ENCODE measurements at places on chromosomes 7 and 10. TPM values are rescaled to one million over a fixed set of nuclear protein-coding genes. Genes with fewer than 3 reads are reported as not detected.

The CALCR gene
- polyA plus RNA-seq: 1.1 TPM

The EPHB4 gene
- polyA plus RNA-seq: 77.9 TPM

The CLDN3 gene
- polyA plus RNA-seq: 27.7 TPM

The CALY gene
- polyA plus RNA-seq: not detected

The TMEM139 gene
- polyA plus RNA-seq: 64.3 TPM

The CPN1 gene
- 3.1 TPM for polyA plus RNA-seq

The TBXAS1 gene
- 25.6 TPM for polyA plus RNA-seq

The CRYGN gene
- polyA plus RNA-seq: 2.1 TPM

The ZNF239 gene
- 13.6 TPM for polyA plus RNA-seq

The NUPR2 gene
- 1.6 TPM for polyA plus RNA-seq

The ANKRD1 gene
- 0.89 TPM for polyA plus RNA-seq

The ST8SIA6 gene
- 1.3 TPM for polyA plus RNA-seq

- DNase-seq: no peak
Measured at GRCh38 chr10:104332243-104333031, 5.8 kb downstream of the ITPRIP start.

DNA sequence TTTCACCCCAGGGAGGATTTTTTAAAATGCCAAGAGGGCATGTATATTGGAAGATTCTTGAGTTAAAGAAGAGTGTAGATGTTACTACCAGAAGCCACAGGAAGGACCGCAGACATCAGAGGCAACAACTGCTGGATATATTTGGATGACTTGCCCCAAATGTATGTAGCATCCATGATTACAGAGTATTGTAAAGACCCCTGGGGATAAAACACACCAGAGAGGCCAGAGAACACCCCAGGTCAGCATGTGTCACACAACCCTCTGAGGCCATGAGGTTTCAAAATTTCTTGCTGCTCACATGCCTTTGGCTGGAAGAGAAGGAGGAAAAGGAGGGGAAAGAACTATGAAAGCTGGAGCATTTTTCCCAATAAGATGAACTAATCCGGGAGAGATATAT lies 108.0 kb upstream of the LSM8 start:
- DNase-seq: no peak

- no peak for DNase-seq
Measured at GRCh38 chr7:24980534-24981170, 674 bp upstream of the OSBPL3 start.

DNA sequence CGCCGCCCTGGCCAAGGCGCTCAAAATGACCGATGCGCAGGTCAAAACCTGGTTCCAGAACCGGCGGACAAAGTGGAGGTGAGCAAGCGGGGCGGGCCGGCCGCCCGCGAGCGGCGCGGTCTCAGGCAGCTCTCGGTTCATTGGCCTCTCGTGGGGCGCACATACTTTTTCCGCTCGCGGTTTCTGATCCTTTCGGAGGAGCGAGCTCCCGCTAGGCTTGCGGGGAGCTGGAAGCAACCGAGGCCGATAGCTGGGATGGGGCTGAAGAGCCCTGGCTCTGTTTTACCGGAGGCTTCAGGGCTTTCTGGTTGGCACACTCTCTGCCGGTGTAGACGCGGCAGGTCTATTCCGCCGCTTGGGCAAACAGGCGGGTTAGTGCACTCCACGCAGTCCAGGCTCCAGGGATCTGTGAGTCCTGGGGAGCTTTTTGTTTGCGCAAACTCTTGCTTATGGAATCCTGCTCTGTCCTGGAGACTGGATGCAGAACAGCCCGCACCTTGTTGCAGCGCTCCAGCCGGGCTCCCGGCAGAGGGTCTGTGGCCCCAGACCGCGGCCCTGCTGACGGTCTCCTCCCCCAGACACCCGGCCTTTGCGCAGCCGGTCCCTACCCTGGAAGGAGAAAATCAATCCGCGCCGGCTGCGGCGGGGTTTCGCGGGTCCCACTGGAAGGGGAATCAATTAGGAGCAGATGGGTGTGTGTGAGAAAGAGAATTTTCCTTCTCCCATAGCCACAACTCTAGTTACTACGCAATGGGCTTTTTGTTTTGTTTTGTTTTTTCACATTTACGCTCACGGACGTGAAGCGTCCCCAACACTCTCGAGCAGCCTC lies 3.4 kb downstream of the TLX1 start:
- no peak for DNase-seq

- no peak for DNase-seq
Measured at GRCh38 chr7:130433301-130433700, 7.5 kb downstream of the CEP41 start.

DNA sequence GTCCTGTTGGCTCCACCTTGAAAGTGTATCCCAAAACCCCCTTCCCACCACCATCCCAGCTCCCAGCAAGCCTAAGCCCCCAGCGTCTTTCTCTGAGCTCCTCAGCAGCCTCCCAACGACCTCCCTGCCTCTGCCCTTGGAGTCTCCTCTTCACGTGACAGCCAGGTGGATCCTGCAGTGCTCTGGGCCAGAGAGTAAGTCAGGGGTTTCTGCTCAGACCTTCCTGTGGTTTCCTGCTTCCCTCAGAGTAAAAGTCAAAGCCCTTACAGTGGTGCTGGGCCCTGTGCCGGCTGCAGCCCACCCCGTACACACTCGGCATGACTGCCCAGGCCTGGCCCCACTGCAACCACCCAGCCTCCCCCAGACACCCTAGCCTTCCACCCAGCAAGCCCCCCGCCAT lies 51.9 kb downstream of the OAT start:
- DNase-seq: no peak

DNA sequence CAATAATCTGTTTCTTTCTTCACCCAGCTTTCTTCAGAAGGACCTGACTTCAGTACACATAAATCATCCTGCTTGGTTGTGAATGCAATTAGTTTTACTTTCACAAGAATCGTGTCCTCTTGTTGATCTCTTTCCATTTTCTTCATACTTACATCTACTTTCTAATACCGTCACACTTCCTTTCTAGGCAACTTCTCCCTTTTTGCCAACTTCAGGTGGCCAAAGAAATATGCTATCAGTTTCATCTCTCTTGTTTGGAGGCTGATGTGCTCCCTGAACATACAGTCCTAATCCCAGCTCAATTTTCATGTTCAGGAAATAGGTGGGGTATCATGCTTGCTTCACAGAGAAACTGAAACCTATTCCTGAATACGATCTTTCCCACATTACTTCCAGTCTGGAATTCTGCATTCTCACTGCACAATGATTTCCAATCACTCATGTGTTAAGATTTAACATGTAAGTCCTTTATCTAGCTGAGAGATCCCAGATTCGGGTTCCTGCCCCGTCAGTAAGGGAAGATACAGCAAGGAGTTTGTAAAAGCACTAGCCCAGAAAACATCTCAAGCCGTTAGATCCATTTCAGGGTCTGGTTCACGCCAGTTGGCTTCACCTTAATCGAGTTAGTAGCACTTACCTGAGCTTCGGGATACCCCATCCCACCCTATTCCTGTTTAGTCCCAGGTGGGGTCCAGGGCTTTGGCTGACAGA lies 994 bp downstream of the SLC25A28 start:
- DNase-seq: no peak

DNA sequence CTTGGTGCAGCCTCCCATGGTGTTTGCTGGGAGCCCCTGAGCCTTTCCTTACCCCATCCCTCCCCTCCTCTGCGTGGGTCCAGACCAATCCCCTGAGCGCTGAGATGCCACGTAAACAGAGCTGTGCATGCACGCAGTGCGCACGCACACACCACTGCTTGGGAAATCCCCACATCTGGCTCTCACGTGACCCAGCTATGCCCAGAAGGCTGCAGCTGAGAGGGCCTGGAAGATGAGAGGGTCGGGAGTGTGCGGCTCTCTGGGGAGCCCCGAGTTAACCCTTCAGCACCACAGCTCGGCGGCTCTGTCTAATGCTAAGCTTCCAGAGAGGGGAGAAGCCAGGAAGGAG lies 177.2 kb downstream of the SH3PXD2A start:
- DNase-seq: no peak

- no peak for DNase-seq
Measured at GRCh38 chr7:96484091-96484490, 162.2 kb upstream of the SLC25A13 start.

DNA sequence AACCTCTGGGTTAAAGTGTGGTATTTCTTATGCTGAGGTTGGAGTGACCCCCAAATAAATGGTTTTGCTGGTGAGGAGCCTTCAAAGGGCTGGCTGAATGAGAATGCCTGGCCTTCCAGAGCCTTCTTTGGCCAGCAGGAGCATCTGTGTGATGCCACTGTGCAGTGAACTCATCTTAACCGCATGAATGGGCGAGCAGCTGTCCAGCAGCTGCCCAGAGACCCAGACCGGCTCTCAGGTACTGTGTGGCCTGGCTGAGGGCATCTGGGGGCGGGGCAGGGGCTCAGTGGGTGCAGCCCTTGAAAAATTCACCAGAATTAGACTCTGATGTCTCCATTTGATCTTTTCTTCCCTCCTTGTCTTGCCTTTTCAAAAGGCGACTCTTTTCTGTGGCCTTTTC lies 59.0 kb downstream of the SYPL1 start:
- DNase-seq: no peak

- DNase-seq: no peak
Measured at GRCh38 chr10:11120711-11121110, 103.0 kb downstream of the CELF2 start.

DNA sequence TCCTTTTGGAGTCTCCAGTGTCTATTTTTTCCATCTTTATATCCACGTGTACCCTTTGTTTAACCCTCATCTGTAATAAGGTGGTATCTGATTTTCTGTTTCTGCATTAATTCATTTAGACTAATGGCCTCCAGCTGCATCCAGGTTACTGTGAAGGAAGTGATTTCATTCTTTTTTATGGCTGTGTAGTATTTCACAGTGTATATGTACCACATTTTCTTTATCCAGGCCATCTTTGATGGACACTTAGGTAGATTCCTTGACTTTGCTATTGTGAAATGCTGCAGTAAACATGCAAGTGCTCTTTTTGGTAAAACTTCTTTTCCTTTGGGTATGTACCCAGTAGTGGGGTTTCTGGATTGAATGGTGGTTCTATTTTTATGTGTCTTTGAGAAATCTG lies 128.0 kb upstream of the MTPN start:
- DNase-seq: no peak

DNA sequence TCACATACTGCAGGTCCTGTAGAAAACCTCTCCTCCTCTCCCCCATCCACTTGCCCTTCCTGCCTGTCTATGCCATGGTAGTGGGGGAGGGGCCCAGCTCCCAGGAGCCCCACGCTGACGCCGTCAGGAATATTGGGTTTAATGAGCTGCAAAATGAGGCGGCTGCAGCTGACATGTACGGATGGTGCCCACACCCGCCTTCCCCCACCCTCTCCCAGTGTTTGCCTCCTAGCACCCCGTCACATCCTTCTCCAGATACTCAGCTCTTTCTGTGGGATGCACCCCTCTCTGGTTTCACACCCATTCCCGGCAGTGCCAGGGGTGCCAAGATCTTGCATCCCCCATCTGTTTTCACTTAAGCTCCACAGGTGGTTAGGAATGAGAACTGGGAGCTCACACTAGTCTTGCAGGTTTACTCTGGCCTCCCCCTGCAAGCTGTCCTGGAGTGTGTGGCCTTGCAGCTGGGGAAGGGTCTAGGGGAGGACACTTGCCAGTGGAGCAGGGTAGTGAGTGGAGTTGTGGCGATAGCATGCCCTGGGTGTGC lies 26.1 kb downstream of the GBX1 start:
- no peak for DNase-seq

GRCh38 chr10:15485684-15486316 lies 114.7 kb upstream of the FAM171A1 start:
- no peak for DNase-seq

- no peak for DNase-seq
Measured at GRCh38 chr7:2037808-2038522, 194.8 kb downstream of the MAD1L1 start.

DNA sequence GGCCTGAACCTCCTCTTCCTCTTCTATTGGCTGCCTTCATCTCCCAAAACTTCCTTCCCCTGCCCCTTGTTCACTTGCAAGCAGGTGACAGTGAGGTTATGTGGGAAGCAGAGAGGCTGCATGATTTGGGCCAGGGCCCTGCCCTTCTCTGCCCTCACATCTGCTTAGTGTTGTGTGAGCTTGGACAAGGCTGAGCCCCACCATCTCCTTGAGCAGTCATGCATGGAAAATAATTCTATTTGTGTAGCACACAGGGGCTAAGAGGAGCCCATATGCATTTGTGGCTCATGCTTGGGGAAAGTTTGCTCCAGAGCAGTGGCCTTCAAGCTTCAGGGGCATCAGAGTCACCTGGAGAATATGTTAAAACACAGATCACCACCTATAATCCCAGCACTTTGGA lies 26.8 kb upstream of the AQP1 start:
- no peak for DNase-seq

- no peak for DNase-seq
Measured at GRCh38 chr7:151437866-151438516, 1.9 kb downstream of the CRYGN start.
